ENCODE measurements at places on chromosomes 5 and 9. TPM values are rescaled to one million over a fixed set of nuclear protein-coding genes. Genes with fewer than 3 reads are reported as not detected.

DNA sequence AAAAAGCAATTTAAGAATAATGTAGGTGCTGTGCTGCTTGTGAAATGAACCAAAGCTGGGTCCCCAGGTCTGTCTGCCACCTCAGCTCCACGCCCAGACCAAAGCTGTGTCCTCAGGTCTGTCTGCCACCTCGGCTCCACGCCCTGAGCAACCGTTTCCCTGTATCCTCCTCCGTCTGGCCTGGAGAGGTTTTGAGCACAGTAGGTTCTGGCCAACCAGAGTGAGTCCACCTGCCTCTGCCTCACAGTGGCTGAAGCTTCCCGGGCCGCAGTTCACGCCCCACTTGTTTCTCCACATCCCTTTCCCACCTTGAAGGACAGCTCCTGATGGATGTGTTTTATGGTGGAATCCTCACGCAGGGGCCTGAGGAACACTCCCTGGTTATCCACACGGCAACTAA is 120.5 kb downstream of the ADAMTS2 start:
- DNase-seq: no peak

DNA sequence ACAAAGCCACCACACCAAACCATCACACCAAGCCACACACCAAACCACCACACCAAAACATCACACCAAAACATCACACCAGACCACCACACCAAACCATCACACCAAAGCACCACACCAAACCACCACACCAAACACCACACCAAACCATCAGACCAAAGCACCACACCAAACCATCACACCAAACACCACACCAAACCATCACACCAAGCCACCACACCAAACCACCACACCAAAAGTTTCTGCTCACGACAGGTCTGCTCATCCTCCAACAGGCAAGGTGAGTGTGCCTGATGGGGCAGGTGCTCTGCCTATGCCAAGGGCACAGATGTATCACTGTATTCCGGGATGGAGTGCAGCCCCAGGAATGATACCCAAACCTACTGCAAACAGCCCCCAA is 87.9 kb upstream of the FSTL4 start:
- no peak for DNase-seq

DNA sequence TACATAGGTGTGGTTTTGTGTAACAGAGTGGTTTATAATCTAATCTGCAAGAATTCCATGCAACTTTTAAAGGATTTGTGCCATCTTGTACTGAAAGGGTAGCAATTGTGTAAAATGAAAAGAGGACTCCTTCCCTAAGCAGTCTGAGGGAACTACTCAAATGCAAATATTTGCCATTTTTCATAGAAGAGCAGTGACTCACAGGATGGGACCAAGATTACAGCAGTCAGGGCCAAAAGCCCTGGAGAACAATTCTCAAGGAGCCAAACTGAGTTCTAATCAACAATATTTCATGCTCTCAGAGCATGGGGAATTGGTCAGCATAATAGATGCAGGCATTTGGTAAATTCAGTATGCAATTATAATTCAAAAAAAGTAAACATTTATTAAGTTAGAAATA is 495.8 kb downstream of the CHSY3 start:
- no peak for DNase-seq

DNA sequence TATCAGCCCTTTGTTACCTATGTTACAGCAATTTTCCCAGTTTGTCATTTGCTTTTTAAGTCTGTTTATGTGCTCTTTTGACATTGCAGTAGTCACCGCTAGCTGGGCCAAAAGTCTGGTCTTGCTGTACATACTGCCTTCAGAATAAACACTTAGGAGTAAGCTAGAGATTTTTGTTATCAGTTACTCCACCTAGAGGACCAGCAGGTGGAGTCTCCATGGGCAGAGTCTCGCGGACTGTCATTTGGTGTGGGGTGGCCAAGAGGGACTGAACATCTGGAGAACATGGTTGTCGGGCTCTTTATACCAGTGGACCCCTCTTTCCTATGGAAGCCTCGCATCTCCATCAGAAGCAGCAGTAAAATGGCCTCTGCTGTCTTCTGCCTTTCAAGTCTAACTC is 10.8 kb upstream of the MGAT1 start:
- no peak for DNase-seq

DNA sequence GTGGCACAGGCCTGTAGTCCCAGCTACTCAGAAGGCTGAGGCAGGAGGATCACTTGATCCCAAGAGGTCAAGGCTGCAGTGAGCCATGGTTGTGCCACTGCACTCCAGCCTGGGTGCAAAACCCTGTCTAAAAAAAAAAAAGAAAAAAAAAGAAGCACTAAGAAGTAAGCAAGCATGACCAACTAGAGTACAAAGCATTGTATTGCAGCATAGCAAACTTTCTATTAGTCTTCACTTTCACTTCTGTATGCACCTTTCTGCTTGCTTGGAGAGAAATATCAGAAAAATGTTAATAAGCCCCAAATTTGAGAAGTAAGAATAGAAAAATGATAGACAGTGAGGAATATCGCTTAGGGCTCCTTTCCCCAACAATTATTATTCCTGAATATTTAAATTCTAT is 497.7 kb upstream of the WWC1 start:
- no peak for DNase-seq

DNA sequence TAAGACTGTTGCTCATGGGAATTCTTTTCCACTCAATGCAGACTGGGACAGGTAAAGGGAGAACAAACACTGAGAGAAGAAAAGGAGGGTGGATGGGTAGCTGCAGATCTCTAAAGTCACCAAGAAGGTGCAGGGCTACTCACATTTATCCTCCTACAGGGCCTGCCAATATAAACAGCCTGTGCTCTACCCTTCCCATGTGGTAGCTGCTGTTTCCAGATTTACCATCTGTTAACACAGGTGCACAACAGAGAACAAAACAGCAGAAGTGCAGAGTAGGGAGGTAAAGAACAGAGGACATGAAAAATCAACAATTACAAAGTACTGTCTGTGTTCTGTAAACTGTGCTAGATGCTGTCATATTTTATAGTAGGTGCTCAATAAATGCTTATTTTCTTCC is 26.0 kb downstream of the JAKMIP2 start:
- DNase-seq: no peak

DNA sequence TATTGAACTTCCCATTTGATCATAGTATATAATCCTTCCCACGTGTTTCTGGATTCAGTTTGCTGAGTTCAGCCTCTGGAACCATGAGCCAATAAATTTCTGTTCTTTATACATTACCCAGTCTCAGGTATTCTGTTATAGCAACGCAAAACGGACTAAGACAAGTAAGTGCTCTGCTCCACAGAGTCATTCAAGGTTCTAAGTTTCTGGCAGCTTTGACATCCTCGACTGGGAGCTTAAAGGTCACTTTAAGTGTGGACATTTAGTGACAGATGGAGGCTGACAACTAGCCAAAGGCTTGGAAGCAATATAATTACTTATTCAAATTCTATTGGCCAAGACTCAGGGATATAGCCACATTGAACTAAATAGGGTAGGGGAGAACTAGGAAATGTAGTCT is 177.7 kb upstream of the RASEF start:
- no peak for DNase-seq

GRCh38 chr5:151244206-151244605 is 8.8 kb upstream of the GM2A start:
- DNase-seq: no peak

GRCh38 chr9:98328141-98328540 is 72.7 kb upstream of the TBC1D2 start:
- DNase-seq: no peak

DNA sequence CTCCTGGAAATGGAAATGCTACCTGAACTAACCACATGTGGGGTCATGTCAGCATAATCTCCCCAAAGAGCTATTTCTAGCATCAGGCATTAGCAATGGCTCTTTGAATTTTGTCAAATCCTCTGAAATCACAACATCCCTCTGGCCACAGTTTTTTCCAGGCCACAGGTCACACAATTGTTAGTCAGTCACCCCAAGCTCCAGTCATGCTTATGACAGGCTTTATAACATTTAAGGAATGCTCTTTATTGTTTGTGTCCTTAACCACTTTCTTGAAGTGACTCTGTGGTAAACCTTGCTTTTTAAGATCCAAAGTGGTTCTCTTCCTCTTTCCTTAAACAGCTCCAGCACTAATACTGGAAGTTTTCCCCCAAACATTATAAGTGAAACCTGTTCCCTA is 169.2 kb upstream of the HMHB1 start:
- no peak for DNase-seq

- no peak for DNase-seq
These were observed 176.1 kb downstream of the PCSK1 start for GRCh38 chr5:96256795-96257470.

DNA sequence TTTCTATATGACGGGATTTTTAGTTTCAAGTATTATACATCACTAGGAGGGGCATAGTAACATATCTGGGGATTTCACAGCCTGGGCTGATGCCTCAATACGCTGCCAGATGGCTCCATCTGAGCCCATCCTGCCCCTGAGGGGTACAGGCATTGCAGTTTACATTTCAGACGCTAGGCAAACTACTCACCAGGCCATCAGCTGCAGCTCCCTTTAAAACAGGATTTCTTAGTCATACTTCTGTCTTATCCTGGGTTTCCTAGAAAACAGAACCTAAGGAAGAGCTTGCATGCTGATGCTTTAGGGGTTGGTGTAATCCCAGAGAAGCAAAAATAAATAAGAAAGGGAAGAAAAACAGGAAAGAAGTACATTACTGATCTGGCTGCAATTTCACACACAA is 372.8 kb upstream of the PIK3R1 start:
- DNase-seq: no peak

DNA sequence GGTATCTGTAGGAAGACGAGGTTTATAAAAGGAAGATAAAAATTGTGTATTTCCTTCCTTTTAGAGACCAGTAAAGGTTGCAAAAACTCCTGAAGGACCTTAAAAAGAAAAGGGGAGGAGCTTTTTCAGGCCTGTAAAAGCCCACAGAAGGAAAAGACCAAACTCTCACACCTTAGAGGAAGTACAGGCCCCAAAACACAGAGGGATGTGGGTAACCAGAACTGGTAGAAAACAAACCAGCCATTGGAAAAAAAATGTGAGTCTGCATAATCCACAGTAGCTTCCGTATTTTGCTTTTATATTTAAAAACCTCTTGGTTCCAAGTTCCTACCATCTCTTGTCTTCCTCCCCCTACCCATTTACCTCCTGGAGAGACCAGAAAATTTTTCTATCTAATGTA is 8.5 kb downstream of the GIN1 start:
- DNase-seq: no peak

- no peak for DNase-seq
These were observed 63.6 kb upstream of the MAP3K1 start for GRCh38 chr5:56751572-56752313.

DNA sequence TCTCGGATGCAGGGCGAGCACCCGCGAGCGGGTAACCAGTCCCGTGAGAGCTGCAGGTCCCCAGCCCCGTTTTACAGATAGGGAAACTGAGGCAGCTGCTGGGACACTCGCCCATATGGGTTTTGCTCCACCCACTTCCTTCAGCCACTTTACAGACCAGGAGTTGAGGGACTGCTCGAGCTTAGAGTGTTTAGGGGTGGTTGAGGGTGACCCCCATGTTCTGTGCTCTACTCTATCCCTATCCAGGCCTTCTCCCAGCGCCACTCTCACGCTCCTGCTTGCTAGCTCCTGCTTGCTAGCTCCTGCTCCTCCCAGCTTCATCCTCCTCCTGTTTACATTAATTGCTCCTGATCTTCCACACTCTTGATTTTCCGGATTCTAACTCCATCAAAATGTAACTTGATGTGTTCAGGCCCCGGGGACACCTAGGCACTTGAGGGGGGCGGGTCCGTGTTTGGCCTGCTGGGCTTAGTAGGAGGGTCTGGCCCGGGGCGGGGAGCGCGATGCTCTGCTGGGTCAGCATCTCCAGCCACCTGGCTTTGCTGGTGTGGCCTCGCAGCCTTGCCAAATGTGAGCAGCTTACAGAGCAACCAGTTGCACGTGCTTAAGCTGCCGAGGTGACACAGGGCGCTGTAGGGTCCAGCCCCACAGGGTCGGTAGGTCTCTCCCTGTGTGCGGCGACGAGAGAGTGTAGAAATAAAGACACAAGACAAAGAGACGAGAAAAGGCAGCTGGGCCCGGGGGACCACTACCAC is 1.5 kb upstream of the PTGES2 start:
- DNase-seq: peak; percentile 73

DNA sequence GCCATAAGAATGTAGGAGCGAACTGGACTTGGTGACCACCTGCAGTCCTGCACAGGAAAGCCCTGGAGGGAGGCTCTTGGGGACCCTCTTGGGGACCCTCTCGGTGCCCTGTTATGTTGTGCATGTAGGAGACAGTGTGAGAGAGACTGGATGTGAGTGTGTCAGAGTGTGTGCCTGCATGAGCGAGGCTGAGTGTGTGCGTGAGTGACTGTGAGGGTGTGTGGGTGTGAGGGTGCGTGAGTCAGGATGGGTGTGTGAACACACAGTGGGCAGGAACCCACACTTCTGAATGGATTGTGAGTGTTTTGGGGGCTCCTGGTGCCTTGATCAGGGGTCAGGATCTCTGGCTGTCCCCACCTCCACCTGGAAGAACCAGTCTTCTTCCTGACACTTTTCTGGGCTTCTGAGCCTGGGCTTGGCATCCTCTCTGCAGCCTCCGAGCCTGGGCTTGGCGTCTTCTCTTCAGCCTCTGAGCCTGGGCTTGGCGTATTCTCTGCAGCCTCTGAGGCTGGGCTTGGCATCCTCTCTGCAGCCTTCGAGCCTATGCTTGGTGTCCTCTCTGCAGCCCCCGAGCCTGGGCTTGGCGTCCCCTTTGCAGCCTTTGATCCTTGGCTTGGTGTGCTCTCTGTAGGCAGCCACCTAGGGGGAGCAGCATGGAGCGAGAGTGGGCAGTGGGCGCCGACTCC is 25.6 kb upstream of the ANKRD33B start:
- DNase-seq: peak; percentile 61

CCDC187 gene
- polyA plus RNA-seq: not detected

ECM2 gene
- polyA plus RNA-seq: 47.8 TPM

LECT2 gene
- polyA plus RNA-seq: not detected

C9orf152 gene
- 0.38 TPM for polyA plus RNA-seq

LVRN gene
- 0.88 TPM for polyA plus RNA-seq

TMEM250 gene
- 19.0 TPM for polyA plus RNA-seq

HMCN2 gene
- polyA plus RNA-seq: 1.4 TPM

RELL2 gene
- polyA plus RNA-seq: 0.63 TPM

ANKRD18A gene
- polyA plus RNA-seq: not detected

LCN10 gene
- 2.1 TPM for polyA plus RNA-seq

Measured in aorta (tissue), 5 donors.